Effector memory CD8-positive, alpha-beta T cell (primary cell): ENCODE measurements at places on chromosomes 6 and 20.

GRCh38 chr6:15916581-15916980 lies 212.3 kb upstream of the MYLIP start:
- no peak for DNase-seq

DNA sequence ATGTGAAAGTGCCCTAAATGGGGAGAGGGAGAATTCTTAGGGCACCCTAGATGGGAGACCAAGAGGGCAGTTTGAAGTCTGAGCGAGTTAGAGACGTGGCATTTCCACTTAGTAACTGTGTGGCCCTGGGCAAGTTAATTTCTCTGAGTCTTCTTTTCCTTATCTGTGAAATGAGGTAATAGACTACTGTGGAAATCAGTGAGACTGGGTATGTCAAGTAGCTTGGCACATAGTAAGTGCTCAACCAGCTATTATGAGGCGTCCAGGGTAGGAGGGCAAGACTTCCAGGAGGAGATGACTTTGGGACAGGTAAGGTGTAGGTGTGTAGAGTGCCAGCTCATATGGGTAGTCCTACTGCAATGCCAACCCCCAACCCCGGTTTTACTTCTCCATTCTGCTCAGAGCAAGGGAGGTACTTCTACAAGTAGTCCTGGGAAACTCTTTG lies 770 bp downstream of the KIF3B start:
- no peak for DNase-seq

DNA sequence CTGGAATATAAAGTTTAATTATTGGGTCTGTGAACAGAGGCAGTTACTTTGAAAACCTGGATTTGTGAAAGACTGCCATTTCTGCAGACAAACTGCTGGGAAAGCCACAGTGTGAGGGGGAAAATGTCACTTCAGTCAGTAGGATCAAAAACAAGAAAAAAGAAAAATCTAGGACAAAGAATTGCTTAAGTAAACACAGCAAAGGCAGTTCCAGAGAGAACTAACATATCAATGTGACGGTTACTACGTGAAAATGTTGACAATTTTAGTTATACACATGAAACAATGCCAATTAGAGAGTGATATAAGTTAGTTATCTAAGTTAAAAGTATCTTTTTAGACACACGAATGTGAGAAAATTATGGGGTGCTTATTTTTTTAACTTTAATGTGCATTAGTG lies 270.4 kb upstream of the RUNX2 start:
- DNase-seq, result no peak

DNA sequence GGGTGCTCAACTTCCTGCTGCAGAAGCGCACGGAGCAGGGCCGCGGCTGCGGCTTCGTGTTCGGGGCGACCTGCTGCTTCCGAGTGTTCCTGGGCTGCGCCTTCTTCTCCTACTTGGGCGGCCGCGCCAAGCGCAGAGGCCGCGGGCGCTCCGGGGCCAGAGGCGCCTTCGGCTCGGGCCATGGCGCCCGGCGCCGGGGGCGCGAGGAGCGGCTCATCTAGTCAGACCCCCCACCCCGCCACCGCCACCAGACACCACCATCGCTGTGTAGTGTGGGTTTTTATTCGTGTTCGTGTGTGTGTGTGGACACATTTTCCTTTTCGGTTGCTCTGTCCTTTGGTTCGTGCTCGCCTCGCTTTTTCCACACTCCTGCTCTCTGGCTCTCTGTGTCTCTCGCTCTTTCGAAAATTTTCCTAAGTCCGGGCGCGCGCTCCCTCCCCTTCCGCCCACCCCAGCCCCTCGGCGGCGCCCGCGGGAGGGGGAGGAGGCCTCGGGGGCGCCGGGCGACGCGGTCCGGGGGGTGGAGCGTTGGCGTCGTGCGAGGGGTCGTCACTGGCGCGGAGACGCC lies 38.1 kb downstream of the GNAS start:
- DNase-seq, result peak; percentile 48

- no peak for DNase-seq
These were observed 94.7 kb upstream of the PLCB4 start for GRCh38 chr20:8974009-8974708.

DNA sequence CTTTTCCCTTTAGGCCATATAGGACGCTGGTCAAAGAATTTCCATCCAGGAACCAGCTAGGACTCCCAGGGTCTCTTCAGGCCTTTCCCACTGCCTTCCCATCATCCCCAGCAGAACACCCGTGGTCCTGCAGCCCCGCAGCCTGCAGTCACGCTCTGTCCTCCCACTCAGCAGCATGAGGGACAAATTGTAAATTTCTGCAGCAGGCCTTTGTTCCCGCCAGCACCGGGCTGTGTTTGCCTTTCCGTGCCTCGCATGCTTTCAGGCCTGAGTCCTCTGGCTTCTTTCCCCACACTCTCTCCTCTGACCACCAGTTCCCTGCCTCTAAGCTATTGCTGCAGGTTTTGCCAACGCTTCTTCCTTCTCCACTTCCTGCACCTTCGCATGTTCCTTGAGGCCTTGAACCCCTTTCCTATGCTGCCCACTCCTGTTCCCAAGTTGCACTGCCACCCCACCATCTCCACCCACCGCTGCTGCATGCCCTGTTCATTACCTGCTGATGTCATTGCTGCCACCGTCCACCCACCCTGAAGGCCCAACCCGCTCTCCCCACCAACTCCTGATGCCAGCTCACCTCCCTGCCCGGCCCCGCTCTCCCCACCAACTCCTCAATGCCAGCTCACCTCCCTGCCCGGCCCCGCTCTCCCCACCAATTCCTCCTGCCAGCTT lies 49.8 kb downstream of the RNASET2 start:
- DNase-seq, result no peak
